CD4-positive, alpha-beta T cell (primary cell): ENCODE measurements at places on chromosomes 2 and 18.

DNA sequence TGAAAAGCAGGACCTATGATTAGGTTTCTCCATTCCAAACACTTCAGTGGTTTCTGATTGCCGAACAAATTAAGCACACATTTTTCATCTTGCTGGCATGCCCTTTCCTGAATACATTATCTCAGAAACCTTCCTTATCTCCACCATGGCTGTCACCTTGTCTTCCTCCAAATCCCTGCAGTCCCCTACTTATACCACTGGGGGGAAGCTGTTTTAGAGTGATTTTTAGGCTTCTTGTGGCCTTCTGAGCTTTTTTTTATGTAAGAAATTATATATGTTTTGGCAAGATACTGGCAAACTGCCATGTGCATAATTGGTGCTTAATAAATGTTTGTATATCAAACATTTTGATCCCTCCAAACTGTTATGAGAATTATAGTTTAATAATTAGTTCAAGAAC lies 229.2 kb downstream of the MYT1L start:
- H3K27ac ChIP-seq = no peak overlapping the region
- no peak overlapping the region for H3K4me3 ChIP-seq
- no peak for DNase-seq
- H3K36me3 ChIP-seq = no peaks in the 10 kb centered on the region

GRCh38 chr2:84493514-84493913 lies 22.8 kb upstream of the DNAH6 start:
- peaks cover 4% of the 10 kb centered on the region for H3K4me1 ChIP-seq
- H3K27ac ChIP-seq = no peak overlapping the region
- no peaks in the 10 kb centered on the region for H3K36me3 ChIP-seq
- no peak overlapping the region for H3K4me3 ChIP-seq
- no peak for DNase-seq
- no peaks in the 10 kb centered on the region for H3K27me3 ChIP-seq

DNA sequence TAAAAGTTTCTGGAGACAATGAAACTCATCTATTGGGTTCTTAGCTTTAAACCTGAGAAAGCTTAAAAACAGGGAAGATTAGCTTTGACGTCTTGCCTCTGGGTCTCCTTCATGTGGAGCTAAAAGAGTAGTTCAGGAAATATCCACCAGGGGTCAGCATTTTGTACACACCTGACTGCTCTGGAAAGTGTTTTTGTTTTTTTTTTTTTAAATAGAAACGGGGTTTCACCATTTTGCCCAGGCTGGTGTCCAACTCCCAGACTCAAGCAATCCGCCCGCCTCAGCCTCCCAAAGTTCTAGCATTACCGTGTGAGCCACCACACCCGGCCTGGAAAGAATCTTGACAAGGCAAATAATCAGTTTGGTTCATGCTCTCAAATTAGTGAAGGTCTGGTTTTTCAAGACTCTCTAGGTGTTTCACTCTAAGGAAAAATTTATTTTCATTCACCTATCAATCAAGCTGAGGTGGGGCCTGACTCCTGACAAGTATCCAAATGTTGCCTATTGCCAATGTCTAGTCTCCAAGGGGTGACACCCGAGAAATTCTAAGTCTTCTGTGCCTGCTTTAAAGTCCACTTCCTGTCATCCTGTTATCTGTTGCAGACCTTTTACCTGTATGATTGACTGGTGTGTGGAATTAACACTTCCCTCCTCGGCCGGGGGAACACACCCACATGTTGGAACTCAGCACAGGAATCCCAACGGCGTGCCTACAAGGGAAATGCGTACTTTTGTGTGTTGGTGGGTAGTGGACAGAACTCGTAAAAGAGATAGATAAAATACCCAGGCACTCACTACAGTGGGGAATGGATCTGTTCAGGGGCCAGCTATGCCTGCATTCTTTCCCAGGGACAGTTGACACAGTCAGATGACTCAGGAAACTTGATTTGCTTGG lies 11.3 kb downstream of the IL1RN start:
- H3K36me3 ChIP-seq = no peaks in the 10 kb centered on the region
- no peaks in the 10 kb centered on the region for H3K27me3 ChIP-seq
- no peak overlapping the region for H3K4me3 ChIP-seq
- H3K27ac ChIP-seq = no peak overlapping the region

GRCh38 chr18:44981121-44981520 lies 300.4 kb downstream of the SETBP1 start:
- H3K4me1 ChIP-seq = no peaks in the 10 kb centered on the region
- H3K27ac ChIP-seq = no peak overlapping the region
- H3K27me3 ChIP-seq = no peaks in the 10 kb centered on the region
- H3K4me3 ChIP-seq = no peak overlapping the region

- no peaks in the 10 kb centered on the region for H3K36me3 ChIP-seq
- H3K27ac ChIP-seq = no peak overlapping the region
- no peak for DNase-seq
- no peak overlapping the region for H3K4me3 ChIP-seq
These were observed 1228.2 kb upstream of the DDX18 start for GRCh38 chr2:116586328-116586689.

DNA sequence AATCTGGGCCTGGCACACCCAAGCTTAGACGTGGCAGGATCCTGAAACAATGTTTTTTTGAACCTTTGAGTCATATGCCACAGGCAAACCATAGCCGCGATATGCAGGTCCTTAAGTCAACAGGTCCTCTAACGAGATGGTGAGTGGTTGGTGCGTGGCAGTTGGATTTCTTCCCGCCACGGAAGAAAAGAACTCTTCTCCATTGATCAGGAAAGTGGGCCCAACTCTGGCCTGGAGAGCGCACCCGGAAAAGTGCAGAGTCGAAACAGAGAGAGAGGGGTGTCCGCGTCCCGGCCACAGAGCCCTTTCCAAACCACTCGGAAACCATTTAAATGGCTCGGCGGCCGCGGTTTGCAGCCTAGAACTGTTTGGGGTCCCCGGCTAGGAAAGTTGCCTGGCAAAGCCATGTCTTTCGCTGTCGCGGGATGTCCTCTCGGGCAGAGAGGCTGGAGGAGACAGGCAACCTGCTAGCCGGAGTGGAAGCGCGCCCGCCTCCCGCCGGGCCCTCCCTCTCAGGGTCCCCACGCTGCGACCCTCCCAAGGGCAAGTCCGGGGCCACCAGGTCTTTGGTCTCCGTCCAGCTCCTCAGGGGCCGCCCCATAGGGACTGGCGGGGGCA lies 777 bp downstream of the GALNT3 start:
- H3K27me3 ChIP-seq = peaks cover 6% of the 10 kb centered on the region
- peak overlapping the region; percentile 67 for H3K4me3 ChIP-seq
- no peaks in the 10 kb centered on the region for H3K36me3 ChIP-seq
- peaks cover 19% of the 10 kb centered on the region for H3K4me1 ChIP-seq
- H3K27ac ChIP-seq = no peak overlapping the region

GRCh38 chr18:49212819-49213218 lies 247.6 kb downstream of the DYM start:
- DNase-seq = no peak
- no peak overlapping the region for H3K27ac ChIP-seq
- no peak overlapping the region for H3K4me3 ChIP-seq

GRCh38 chr2:184419744-184420143 lies 178.6 kb upstream of the ZNF804A start:
- no peaks in the 10 kb centered on the region for H3K36me3 ChIP-seq
- H3K27ac ChIP-seq = no peak overlapping the region
- no peaks in the 10 kb centered on the region for H3K4me1 ChIP-seq
- H3K4me3 ChIP-seq = no peak overlapping the region

DNA sequence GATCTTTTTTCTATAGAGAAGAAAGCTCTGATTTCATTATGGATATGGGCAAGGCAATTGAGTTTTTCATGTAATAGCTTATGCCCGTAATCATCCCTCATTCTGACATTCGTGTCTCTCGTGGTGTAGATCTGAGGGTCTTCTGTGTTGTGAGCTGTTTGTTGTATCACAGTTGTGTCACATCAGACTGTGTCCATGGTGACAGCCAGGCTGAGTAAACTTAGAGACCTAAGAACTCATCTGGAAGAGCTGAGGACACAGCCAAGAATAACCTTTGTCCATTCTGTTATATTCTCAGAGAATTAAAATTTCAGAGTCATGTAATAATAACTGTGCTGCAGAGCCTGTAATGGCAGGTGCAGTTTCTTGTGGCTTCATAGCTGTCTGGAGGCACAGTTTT lies 116.5 kb downstream of the ATP9B start:
- H3K27me3 ChIP-seq = no peaks in the 10 kb centered on the region
- no peaks in the 10 kb centered on the region for H3K4me1 ChIP-seq
- DNase-seq = no peak
- no peak overlapping the region for H3K4me3 ChIP-seq
- no peak overlapping the region for H3K27ac ChIP-seq

GRCh38 chr2:37774976-37775907 lies 103.8 kb upstream of the CDC42EP3 start:
- no peaks in the 10 kb centered on the region for H3K27me3 ChIP-seq
- H3K4me1 ChIP-seq = no peaks in the 10 kb centered on the region
- no peak overlapping the region for H3K27ac ChIP-seq
- H3K4me3 ChIP-seq = no peak overlapping the region
- H3K36me3 ChIP-seq = no peaks in the 10 kb centered on the region

GRCh38 chr2:172710584-172711047 lies 25.0 kb upstream of the RAPGEF4 start:
- H3K4me3 ChIP-seq = no peak overlapping the region
- H3K27ac ChIP-seq = no peak overlapping the region
- H3K4me1 ChIP-seq = no peaks in the 10 kb centered on the region
- no peaks in the 10 kb centered on the region for H3K36me3 ChIP-seq

- no peaks in the 10 kb centered on the region for H3K36me3 ChIP-seq
- no peaks in the 10 kb centered on the region for H3K4me1 ChIP-seq
- no peak for DNase-seq
- H3K27ac ChIP-seq = no peak overlapping the region
These were observed 660.5 kb upstream of the HS6ST1 start for GRCh38 chr2:128979182-128979581.

GRCh38 chr2:58289029-58289428 lies 47.9 kb upstream of the FANCL start:
- no peak overlapping the region for H3K4me3 ChIP-seq
- no peak for DNase-seq
- no peaks in the 10 kb centered on the region for H3K4me1 ChIP-seq
- H3K27ac ChIP-seq = no peak overlapping the region
- H3K27me3 ChIP-seq = no peaks in the 10 kb centered on the region

DNA sequence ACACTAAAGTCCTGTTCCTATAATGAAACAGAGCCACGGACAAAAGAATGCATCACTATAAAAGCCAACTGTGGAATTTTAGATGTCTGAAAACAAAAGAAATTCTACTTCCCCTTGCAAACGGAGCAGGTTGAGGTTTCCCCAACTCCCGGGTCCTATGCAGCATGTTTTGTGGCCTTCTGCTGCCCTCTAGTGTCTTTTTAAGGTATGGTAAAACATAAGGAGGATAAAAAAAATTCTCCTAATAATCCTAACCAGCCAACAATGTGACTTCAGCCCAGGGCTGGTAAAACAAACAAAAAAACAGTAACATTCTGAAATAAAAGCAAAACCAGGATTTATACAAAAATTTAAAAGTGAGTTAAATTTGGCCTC lies 539.5 kb downstream of the NRXN1 start:
- H3K4me1 ChIP-seq = peaks cover 11% of the 10 kb centered on the region
- H3K4me3 ChIP-seq = no peak overlapping the region
- DNase-seq = peak; percentile 61
- no peaks in the 10 kb centered on the region for H3K27me3 ChIP-seq
- no peak overlapping the region for H3K27ac ChIP-seq
- no peaks in the 10 kb centered on the region for H3K36me3 ChIP-seq

DNA sequence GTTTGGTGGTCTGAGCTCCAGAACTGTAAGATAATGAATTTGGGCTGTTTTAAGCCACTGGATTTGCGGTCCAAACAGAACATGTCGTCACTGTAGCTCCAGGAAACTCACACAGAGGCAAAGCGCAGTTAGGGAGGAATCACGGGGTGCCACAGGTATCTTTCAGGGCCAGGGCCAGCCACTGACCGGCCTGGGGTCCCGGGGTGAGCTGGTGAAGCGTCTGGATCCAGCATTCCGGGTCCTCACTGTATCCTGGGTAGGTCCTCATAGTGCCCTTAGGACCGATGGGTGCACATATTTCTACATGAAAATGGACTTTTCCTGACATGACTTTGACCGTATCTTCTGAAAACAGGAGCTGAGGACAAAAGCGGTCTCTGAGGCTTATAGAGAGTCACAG lies 196.0 kb upstream of the HDAC4 start:
- peaks cover 11% of the 10 kb centered on the region for H3K4me1 ChIP-seq
- no peak overlapping the region for H3K4me3 ChIP-seq
- no peaks in the 10 kb centered on the region for H3K36me3 ChIP-seq
- no peak overlapping the region for H3K27ac ChIP-seq

- DNase-seq = no peak
- no peak overlapping the region for H3K4me3 ChIP-seq
- no peaks in the 10 kb centered on the region for H3K4me1 ChIP-seq
These were observed 180.3 kb downstream of the EIPR1 start for GRCh38 chr2:3197308-3197707.

- no peaks in the 10 kb centered on the region for H3K27me3 ChIP-seq
- H3K4me3 ChIP-seq = no peak overlapping the region
- H3K36me3 ChIP-seq = no peaks in the 10 kb centered on the region
- H3K4me1 ChIP-seq = no peaks in the 10 kb centered on the region
- H3K27ac ChIP-seq = no peak overlapping the region
These were observed 33.5 kb upstream of the MAP4K3 start for GRCh38 chr2:39470580-39470979.

GRCh38 chr2:27275211-27276150 lies at the start of gene DNAJC5G:
DNAJC5G (plus strand) TSS chr2:27275433; CDS start chr2:27276729, 1,296 bp downstream.
- H3K36me3 ChIP-seq = no peaks in the 10 kb centered on the region
- H3K4me3 ChIP-seq = no peak within 1 kb of the TSS
- no peaks in the 10 kb centered on the region for H3K4me1 ChIP-seq
- DNase-seq = no peak
- H3K27ac ChIP-seq = no peak within 1 kb of the TSS

- H3K4me1 ChIP-seq = peaks cover 61% of the 10 kb centered on the region
- peak; percentile 63 for DNase-seq
- H3K36me3 ChIP-seq = no peaks in the 10 kb centered on the region
- peak overlapping the region; percentile 96 for H3K4me3 ChIP-seq
- no peaks in the 10 kb centered on the region for H3K27me3 ChIP-seq
- H3K27ac ChIP-seq = peak overlapping the region; percentile 98
These were observed 26.5 kb upstream of the MCFD2 start for GRCh38 chr2:46942143-46942526.

GRCh38 chr2:207763303-207763917 lies 6.3 kb downstream of the FZD5 start:
- H3K27ac ChIP-seq = no peak overlapping the region
- H3K27me3 ChIP-seq = peaks cover 15% of the 10 kb centered on the region
- DNase-seq = no peak
- H3K36me3 ChIP-seq = no peaks in the 10 kb centered on the region

DNA sequence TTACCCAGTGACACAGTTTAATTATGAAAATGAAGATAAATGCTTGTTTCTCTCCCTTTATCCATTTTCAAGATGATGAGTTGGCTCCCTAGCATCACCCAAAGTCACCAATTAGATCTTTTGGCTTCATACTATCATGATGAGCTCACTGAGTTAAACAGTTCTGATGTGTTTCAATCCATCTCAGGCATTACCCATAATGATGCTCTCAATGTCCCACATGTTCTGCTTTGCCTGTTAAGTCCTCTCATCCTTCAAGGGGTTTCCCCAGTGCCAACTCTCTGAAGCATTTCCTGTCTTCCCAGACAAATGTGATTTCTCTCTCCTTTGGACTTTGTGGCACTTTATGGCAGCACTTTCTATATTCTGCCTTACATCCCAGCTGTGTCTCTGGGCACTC lies 92.6 kb downstream of the EPB41L3 start:
- no peak overlapping the region for H3K27ac ChIP-seq
- H3K27me3 ChIP-seq = no peaks in the 10 kb centered on the region
- no peaks in the 10 kb centered on the region for H3K36me3 ChIP-seq

GRCh38 chr2:207321514-207321913 lies 155.8 kb upstream of the KLF7 start:
- H3K4me3 ChIP-seq = no peak overlapping the region
- H3K27me3 ChIP-seq = no peaks in the 10 kb centered on the region
- no peak overlapping the region for H3K27ac ChIP-seq
- H3K36me3 ChIP-seq = no peaks in the 10 kb centered on the region
- H3K4me1 ChIP-seq = no peaks in the 10 kb centered on the region
- no peak for DNase-seq
